ENCODE measurements at places on chromosomes 4 and X.

GRCh38 chr4:119744580-119744979 lies 116.0 kb upstream of the PDE5A start:
- no peak for DNase-seq

- no peak for DNase-seq
Measured at GRCh38 chr4:2243681-2244380, 1.9 kb upstream of the HAUS3 start.

GRCh38 chr4:148215202-148215601 lies 227.0 kb downstream of the NR3C2 start:
- DNase-seq = no peak

- DNase-seq = no peak
Measured at GRCh38 chr4:26525136-26525770, 35.0 kb upstream of the CCKAR start.

DNA sequence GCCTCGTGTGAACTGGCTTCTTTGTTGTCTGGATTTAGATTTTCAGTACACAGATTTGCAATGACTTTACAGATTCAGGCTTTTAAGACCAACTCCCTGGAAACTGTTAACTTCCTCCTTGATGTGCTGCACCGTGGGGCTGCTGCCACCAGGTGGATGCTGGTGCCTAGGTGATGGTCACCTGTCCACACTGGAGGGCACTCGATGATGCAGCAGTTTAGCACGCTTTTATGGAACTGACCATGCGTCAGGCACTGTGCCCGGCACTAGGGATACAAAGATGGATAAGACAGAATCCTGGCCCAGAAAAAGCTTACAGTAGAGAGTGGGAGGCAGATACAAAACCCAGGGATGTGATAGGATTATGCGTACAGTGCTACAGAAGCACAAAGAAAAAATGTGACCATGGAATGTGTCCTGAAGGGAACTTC lies 180.7 kb downstream of the CEP135 start:
- DNase-seq = no peak

DNA sequence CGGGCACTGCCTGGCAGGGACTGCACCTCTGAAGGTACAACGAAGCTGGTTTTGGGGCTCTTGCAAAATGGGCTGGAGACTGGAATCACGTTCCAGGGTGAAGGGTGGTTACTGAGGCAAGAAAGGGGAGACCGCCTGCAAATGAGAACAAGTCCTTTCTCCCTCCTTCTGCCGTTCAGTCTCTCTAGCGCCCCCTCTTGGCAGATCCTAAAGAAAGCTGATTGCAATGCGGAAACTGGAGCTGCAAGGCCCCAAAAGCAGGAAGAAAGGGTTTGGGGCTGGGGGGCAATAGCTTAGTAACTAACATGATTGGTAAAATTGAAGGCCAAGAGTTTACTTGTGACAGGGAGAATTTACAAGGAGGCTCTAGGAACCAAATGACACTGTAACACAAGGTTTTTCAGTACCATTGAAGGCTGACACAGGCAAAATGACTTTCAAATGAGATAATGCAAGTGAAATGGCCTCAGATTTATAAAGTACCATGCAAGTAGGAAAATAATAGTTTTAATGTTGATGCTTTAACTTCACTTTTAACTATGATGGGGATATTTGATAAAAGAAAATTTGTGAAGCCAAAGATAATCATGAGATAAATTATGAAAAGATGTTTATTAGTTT lies 222.7 kb upstream of the HAND2 start:
- peak; percentile 18 for DNase-seq

DNA sequence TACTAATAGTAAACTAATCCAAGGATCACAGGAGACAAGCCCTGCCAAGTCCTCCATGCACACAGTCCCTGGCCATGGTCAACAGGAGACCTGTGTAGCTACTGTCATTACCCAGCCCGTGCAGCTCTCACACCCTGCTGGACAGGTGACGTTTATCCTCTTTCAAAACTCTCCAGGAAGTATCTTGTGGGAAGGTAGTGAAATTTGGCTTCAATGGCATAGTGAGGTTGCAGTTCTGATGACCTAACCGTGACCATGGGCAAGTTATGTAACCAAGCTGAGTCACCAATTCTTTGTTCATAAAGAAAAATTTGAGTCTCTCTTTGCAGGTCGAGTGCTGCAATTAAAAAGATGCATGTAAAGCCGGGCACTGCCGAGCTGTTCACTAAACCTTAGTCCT lies 11.3 kb upstream of the SLC2A9 start:
- DNase-seq = no peak

DNA sequence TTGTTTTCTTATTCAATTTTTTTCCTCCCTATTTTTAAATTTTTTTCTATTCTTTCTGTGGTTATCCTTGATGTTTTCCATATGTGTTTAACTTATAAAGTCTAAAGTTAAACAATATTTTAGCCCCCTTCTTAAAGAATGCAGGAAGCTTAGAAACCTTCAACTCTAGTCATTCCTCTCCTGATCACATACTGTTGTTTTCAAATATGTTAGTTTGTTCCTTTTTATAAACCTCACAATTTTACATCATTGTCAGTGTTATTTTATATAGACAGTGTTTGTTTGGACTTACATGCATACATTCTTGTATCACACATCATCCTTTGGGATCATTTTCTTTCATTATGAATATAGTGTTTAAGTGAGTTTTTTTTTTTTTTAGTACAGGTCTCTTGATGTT lies 31.6 kb downstream of the KANTR start:
- DNase-seq = no peak

DNA sequence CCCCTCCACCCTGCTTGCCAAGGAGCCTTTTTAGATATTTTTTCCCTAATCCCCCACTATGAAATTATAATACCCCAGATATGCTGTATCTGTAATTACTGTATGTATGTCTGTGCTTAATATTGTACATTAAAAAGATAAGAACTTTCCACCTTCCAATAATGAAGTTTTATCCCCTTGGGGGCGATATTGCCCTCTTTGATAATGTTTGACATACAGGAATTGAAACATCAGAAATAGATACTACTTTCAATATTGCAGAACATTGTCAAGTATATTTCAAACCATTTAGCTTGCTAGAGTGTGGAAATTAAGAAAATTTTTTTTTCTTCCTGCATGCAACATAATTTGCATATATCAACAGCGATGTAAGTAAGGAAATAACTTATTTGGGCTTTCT lies 58.9 kb downstream of the NAF1 start:
- no peak for DNase-seq

- no peak for DNase-seq
Measured at GRCh38 chrX:8025705-8026104, 98.5 kb upstream of the PNPLA4 start.

DNA sequence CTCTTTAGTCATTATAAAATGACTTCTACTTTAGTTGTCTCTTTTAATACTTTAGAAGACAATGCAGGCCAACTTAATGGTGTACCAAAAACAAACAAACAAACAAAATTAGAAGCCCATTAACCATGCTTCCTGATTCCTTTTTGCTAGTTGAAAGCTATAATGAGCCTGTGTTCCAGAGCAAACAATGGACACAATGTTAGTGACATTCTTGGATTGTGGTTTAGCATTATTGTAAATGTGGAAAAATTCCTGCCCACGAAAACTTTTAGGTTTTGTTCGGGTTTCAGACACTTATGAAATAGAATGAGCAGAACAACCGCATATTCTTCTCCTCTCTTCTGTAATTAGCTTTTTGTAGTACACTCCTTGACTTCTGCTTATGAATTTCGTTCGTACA lies 1682.7 kb upstream of the PCDH7 start:
- DNase-seq = no peak

DNA sequence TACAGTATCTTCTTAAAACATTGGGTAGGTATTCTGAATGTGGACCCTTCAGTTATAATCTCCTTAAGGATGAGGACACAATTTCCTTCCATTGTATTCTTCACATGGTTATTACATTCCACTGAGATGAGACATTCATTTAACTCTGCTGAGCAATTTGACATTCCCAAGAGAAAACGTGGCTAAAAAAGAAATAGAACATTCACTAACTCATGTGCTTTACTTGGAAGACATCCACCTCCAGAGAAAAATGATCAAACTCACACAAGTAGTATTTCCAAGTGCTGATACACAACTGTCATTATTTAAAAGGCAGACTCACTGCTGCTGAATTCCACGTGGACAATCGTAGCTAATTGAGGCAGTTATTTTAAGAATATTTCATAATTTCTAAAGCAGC lies 227.9 kb upstream of the ANKRD50 start:
- DNase-seq = no peak

DNA sequence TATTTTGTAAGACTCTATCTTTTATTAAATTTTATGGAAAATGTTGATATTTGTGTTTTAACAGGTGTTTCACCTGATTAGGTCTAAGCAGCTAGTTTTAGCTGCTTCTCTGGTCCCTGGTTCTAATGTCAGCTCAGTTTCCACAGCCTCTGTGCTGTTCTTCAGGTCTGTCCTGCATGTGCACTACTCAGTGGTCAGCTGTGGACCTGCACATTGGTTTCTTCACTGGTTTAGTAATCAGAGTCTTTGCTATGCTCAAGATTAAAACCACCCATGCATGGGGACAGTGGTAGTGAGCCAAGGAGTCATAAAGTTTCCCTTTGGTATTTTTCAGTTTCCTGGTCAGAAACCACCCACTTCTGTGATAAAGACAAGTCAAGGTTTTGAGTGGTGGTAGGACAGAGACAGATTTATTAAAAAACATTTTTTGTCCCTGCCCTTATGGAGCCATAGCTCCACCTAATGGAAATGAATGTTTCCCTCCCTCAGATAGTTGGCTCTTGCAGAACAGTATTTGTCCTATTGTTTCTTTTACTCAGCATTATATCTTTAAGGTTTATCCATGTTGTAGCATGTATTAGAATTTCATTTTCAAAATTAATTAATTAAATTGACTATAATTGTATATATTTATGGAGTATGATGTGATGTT lies 36.8 kb upstream of the VBP1 start:
- no peak for DNase-seq

DNA sequence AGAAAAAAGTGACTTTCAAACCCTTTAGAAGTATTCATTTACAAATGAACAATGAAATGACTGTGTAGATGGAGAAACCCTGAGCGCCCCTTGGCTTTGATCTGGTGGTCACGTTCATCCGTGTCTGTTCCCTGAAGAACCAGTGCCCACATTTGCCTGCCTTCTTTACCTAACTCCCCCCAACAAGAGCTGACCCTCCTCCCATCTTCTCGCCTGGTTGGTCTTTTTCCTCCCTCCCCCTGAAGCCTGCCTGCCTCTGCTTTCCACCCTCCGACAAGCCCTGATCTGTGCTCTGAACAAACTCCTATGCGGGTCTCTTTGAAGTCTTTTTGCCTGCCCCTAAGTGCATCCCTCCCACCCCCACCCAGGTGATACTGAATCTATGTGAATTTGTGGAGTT lies 18.5 kb downstream of the TBL1X start:
- no peak for DNase-seq

DNA sequence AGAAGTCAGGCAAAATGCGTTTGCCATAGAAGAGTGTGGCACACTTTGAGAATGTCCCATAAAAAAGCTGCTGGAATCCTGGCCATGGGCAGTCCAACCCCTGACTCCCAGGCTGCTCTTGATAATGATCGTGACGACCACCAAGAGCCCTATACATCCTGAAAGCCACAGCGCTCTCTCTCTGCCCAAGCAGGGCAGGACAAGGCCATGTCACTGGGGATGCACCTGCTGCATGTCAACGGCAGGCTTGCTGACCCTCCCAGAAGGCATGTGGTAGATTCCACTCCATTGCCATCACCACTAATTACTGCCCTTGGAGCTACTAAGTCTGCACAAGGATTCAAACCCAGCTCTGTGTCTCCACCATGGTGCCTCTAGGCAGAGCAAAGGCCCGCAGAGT lies 144.5 kb downstream of the EVC2 start:
- no peak for DNase-seq

- no peak for DNase-seq
Measured at GRCh38 chr4:108365551-108365950, 196.8 kb upstream of the LEF1 start.

DNA sequence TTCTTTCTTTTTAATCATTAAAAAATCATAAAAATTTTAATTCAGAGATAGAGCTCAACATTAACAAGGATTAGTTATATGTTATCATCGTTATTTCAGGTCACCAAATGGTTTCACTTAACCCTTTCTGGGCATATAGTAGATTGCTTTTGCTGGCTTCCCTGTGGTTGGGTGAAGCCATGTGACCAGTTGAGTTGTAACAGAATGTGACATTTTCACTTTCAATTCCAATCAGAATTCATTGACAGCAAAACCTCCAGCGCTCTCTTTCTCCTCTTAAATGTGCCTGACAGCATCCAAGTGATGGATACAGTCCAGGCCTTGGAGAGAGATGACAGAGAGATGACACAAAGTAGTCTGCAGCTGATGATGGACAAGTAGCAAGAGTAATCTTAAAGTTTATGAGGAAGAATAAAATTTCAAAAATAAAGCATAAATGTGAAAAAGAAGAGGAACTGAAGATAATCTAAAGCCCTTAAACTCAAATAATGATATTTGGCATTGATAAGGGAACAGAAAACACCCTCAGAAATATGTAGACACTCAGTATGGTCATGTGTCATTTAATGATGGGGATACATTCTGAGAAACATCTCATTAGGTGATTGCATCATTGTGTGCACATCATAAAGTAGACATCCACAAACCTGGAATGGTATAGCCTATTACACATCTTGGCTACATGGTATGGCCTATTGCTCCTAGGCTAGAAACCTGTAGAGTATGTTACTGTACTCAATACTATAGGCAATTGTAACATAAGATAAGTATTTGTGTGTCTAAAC lies 92.3 kb upstream of the QRFPR start:
- no peak for DNase-seq

DNA sequence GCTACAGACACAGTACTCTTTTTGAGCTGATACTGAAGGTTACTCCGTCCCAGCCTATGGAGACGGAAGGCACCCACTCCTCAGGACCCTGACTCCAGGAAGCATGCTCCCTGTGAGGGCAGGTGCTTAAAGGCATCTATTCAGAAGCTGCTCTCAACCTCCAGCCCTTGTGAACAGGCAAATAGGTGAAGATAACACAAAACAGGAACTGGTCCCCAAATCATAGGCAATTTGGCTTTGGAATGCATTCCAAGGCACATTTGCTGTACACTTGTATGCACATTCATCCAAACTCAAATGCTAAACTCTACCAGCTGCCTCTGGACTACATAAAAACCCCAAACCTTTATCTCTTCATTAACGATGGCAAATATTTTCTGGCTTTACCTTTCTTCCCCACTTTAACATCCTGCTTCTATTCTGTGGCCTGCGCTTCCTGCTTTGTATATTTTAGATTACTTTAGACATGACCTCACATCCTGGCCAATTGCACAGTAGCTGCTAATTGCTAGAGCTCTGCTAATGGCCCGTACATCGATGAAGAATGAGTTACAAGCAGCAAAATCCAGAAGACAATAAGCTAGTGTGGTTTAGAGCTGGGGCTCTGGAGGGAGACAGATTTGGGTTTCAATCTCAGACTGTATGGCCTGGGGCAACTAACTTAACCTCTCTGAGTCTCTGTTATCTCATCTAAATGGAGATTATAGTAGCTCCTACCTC lies 3.2 kb downstream of the SEL1L3 start:
- DNase-seq = no peak

GRCh38 chr4:172096786-172097185 lies 283.6 kb downstream of the GALNTL6 start:
- DNase-seq = no peak

GRCh38 chr4:184156163-184156920 lies 61.3 kb downstream of the ENPP6 start:
- DNase-seq = no peak

GRCh38 chrX:131988236-131988635 lies 34.9 kb upstream of the STK26 start:
- no peak for DNase-seq
